ENCODE measurements at places on chromosomes 7 and 10. TPM values are rescaled to one million over a fixed set of nuclear protein-coding genes. Genes with fewer than 3 reads are reported as not detected.
A peak's percentile ranks its signal among the peaks of the same experiment; 100 is the strongest.

Gene SYPL1
- total RNA-seq = 69.7 TPM

DNA sequence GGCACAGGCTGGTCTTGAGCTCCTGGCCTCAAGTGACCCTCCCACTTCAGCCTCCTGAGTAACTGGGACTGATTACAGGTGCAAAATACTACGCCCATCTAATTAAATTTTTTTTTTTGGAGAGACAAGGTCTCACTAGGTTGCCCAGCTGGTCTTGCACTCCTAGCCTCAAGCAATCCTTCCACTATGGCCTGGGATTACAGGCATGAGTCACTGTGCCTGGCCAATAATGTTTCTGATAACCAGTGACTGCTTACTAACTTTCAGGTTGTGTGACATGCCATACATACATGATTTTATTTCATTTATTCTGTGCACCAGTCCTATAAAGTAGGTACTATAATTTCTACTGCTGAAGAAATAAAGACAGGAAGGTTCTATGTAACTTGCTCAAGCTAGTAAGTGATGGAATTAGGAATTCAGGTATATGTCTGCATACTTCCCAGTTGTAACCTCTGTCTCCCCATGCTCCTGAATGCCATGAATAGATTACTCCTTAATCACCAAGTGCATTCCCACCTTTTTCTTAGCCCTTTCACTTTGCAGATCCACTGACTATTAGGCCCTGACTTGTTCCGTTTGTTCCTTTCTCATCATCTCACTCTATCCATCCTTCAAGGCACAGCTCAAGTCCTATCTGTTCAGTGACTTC lies 28.1 kb downstream of the MCU start:
- peak; percentile 9 for DNase-seq

Gene CPXM2
- 4.9 TPM for total RNA-seq

Gene ITPRID1
- not detected for total RNA-seq

GRCh38 chr10:128095753-128096469 lies 30.3 kb downstream of the MKI67 start:
- DNase-seq = peak; percentile 31

- no peak for DNase-seq
Observed at GRCh38 chr10:132803416-132804210, 17.7 kb upstream of the NKX6-2 start.
